SIG-M5 (cell line): ENCODE measurements at places on chromosomes 3 and 15.
A peak's percentile ranks its signal among the peaks of the same experiment; 100 is the strongest.

DNA sequence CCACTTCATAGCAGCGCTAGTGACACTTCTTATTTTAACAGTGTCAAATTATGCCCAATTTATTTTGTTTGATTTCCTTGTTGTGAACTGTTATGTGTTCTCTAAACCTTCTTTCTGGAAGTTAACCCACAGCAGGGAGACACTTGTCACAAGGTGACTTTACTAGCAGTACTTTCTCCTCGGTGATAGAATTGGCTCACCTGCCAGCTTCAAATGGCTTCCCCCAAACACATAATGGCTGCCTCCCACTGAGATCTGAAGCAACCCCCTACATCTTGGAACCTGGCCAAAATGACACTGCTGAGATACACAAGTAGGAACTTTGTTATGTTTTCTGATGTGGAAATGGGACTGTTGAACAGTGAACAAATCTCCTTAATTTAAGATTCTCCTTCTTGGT is 238.8 kb upstream of the DPH6 start:
- no peak for DNase-seq

- no peak for DNase-seq
Measured at GRCh38 chr15:60844511-60845174, 365.7 kb upstream of the ICE2 start.

GRCh38 chr3:2837239-2837638 is 272.9 kb downstream of the IL5RA start:
- no peak for DNase-seq

DNA sequence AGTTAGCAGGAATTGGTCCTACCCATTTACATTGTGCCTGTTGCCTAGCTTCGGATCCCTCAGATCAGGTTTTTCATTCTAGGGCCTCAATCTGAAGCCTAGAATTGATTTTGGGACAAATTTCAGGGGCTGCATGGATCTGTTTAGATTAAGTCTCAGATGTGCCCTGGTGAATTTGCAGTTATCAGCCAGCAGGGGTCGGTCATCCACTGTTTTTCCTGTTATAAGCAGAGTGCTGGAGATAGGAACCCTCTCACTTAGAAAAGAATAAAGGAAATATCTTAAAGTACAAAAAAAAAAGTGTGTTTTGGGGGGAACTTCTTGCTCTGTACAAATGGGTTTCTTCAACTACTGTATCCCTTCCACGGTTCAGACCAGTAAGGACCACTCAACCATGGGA is 212.5 kb downstream of the BCHE start:
- no peak for DNase-seq

DNA sequence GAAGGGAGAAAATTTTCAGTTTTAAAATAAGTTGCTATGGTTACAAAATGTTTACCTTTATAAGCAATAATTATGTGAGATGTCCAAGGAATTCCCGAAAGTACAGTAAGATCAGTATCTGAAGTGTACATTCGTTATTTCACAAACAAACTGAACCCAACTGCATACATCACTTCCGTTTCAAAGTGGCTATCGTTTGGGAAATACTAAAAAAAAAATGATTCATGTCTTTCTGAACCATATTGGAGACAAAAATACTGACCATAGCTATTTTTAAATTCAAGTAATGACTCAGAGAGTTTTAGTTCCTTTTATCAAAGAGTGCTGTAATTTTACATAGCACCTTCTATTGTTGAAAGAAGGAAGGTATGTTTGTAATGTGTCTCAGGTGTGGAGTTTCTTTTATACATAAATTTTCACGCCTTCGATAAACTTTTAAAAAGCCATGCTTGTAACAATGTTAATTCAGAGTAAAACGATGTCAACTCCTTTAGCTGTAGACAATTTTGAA is 8.0 kb upstream of the ANKRD28 start:
- peak; percentile 94 for DNase-seq

DNA sequence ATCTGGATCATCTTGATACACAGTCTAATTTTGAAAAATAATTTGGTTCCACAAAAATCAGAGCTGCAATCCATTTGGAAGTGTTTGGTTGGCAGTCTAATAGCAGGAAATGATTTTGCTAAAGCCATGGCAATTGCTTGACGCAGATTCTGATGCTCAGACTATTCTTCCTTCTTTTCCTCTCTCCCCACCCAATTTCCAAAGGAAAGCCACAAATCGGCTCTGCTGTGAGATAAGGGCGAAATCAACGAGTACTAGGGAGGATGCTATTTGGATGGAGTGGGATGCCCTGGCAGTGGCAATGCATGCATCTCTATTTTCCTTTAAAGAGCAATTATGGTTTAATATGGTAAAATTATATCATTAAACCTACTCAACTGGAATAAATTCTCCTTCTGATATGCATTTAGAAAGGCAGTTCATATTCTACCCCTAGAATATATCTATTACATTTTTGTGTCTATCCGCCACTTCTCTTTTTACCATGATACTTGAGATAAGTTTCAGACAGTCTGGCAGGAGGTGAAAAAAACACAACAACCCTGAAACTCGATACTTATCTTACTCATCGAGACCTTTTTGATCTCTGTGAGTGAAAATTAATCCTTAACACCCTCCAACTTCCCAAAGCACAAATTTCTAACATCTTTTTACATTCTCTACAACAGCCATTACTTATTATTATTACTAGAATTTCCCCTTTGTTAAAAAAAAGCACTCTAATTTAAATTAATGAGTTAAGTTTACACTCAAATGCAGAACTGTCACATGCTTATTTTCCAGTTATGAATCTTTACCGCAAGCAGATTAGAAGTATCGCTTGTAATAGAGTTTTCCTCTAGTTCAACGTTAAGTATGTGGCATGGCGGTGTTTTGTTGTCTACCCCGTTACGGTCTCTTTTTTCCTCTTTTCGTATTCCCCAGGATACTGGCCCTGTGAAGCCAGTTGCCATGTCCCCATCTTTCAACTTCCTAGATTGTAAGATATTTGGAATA is 433.3 kb downstream of the FOXP1 start:
- no peak for DNase-seq

DNA sequence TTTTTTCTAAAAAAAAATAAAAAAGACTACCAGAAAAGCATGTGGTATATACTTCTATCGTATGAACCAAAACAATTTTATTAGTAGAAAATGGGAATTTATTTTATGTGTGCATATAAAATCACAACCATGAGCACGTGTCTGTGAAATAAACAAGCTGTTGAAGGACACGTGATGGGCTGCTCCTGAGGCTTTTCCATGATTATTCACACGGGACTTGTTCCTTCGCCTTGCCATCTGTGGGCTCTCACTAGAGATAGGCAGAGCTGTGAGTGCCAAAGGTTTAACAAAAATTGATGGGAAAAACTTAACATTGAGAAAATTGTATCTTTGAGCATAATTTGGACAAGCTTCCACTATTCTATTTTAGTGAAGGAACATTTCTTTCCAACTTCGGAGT is 12.4 kb upstream of the ETV5 start:
- no peak for DNase-seq

DNA sequence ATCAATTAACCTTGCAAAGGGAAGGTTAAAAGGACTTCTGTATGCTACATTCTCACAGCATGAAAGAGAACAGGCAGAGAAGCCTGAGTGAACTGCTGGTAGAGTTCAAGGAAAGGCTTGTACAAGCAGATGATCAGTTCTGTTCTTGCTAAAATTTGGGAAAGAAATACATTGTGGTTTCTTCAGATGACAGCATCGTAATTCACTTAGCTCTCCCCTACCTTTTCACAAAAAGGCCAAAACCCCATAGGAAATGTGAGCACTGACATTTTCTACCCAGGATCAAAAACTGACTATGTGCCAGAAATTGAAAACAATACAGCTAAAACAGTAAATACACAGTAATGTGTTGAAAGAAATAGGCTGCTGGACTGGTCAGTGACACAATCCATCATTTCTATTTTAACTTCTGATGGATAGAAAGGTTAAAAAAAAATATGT is 216.4 kb downstream of the DPH6 start:
- no peak for DNase-seq

DNA sequence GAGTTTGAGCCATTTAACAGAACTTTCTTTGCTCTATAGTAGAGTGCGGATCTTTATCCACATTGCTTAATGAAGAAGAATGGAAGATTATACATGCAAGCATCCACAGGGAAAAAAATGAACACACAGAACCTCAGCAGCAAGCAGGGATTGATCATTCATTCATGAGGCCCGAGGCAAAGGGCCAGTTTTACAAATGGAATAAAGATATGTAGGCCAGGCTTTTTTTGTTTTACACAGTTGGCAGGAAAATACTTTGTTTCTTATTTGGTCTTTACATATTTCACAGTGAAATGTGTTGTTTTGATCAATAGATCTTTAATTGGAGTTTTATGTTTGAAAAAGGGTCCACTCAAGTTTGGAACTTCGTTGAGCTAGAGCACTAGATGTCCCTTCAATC is 117.5 kb downstream of the LRTM1 start:
- no peak for DNase-seq

DNA sequence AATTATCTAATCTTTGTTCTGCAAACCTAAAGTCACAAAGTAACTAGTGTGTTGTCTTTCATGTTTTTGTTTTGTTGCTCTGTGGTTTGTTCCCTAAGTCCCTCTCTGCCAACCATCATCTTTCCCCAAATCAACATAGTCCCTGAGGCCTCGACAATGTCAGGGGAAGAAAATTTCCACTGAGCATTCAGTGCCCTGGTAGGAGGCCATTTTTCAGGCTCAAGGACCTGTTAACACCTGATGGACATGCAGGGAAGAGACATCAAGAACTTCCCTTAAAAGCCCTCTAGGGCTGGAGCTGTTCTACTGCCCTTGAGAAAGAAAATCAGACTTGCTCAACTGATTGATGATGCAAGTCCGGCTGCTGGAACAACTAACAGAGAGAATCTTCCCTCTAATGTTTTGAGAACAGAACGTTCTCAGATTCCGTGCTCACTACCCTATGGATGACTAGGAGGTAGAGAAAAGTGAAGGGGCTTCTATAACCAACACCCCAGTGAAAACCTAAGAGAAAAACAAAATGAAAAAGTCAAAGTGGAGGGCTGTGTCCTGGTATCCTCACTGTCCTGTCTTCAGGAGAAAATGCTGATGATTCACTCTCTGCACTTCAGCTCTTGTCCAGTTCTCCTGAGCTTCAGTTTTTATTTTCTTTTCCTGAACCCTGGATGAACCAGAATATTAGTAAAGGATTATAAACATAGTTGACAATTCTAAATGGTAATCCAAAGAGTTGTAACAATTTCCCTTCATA is 373.1 kb downstream of the FOXP1 start:
- DNase-seq: no peak

DNA sequence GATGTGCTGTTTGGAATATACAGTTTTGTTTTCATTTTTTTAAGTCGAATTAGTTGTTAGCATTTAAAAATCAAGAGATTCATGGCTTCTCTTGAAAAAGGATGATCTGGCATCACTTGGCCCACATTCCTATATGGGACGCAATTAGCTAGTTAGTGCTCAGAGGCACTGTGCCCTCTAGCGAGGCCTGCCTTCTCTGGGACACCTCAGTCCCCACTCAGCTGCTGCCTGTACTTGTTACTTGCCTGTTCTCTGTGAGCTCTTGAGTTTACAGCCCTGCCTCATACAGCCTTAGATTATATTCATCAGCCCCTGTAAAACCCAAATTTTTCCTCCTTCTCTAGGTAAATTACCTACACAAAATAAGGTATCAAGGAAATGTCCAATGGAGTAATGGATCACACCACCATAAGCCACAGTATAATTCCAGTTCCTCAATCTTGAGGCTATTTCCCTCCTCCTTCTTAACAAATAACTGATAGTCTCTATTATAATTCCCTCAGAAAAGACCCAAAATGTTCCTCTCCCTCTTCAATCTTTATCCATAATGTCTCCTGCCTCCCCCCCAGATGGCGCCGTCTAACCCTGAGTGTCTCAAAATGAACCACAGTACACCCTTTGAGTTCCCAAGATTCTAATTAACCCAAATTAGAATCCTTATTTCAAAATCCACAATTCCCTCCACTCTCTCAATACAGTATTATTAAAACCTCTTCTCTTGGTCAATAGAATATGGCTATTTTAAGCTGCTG is 2.7 kb downstream of the ZMAT3 start:
- no peak for DNase-seq

- no peak for DNase-seq
Measured at GRCh38 chr15:53522991-53523390, 236.5 kb downstream of the WDR72 start.

DNA sequence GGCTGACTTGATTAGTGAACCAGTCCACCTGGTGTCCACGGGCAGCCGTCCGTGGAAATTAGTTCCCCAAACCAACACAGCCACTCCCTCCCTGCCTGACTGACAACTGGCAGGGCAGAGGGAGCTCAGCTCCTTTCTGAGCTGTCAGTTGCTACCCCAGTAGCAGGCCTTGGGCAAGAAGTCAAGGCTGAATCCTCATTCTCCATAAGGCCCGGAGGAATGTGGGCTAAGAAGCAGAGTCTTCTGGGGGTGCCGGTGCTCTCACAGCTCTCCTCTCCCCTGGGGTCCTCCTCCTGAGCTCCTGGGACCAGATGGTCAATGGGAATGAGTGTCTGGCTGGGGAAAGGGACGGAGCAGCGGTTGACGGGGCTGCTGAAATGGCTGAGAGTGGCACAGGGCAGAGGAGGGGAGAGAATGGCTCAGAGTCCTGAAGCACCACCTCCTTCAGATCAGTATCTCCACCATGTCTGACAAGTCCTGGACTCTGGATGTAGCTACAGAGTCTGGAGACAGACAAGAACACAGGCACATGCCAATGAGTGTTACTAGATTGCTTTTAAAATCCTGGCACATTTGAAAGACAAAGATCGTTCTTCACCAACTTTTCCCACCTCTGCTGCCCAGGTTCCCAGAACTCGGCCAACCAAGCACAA is 16.9 kb downstream of the AMOTL2 start:
- no peak for DNase-seq

DNA sequence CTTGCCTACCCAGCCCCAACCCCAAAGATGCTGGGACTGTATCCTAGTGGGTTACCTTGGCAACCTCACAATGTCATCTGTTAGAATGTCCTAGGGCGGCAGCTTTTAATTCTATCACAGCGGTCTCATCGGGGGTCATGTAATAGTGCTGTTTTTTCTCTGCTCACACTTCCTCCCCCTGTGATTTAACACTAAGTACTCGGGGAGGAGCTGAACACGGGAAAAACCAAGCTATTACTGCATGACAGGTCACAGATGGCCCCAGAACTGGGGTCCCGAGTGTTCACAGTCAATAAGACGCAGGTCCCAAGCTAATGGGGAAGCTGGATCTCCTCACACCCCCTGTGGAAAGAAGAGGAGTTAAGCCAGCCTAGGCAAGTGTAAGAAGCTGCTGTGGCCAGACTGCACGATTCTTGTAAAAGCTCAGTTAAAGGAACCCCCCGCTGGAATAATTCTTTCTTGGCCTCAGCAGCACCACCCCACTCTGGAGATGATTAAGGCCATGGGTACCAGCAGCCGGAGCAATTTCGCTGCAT is 2.5 kb upstream of the RFTN1 start:
- DNase-seq: no peak

DNA sequence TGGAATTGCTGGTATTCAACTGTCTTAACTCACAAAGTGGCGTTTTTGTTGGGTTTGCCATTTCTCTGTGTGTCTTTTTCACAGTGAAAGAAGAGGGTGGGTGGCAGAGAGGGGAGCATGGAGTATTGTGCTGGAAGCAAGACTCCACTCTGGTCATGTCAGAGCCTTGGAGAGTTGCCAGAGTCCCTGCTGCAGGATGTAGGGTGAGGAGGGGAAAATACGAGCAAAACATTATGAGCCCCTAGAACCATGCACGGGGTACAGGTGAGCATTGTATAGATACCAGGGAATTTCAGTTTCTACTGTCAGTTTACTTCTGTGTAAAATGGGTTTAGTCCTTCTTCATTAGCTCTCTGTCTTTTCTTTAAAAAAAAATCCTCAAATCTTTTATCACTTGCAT is 249.9 kb downstream of the CACNA2D3 start:
- DNase-seq: no peak
